Urothelium cell line (cell line): ENCODE measurements at places on chromosomes 7 and 10.

GRCh38 chr7:93902777-93903423, 3.5 kb upstream of the GNGT1 start:
- peak; percentile 55 for DNase-seq

DNA sequence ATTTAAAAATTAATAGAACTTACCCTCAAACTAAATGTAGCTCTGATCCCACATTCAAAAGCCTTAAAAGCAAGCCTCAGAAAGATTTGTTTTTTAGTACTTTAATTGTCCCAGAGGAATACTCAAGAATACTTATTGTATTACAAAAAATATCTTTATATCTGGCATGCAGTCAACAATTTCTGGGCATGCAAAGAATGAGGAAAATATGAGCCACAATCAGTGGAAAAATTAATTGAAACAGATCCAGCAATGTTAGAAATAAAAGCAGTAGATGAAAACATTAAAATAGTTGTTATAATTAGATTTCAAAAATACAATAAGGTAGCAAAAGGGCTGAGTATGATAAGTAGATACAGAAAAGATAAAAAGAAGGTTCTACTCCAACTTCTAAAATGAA, 154.7 kb downstream of the PON1 start:
- DNase-seq, result no peak

DNA sequence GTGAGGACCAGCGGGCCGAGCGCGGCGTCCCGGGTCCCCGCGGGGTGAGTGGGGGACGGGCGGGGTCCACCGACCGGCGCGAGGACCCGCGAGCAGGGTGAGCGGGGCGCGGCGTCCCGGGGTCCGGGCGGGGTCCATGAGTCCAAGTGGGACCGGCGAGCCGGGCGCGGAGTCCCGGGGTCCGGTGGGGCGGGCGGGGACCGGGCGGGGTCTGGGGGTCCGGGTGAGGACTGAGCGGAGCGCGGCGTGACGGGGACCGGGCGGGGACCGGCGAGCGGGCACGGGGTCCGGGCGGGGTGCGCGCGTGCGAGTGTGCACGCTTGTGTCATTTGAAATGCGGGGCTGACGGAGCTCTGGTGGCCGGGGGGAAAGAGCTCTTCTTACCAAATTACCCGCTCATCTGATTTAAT, 765 bp downstream of the CELF2 start:
- DNase-seq, result no peak

DNA sequence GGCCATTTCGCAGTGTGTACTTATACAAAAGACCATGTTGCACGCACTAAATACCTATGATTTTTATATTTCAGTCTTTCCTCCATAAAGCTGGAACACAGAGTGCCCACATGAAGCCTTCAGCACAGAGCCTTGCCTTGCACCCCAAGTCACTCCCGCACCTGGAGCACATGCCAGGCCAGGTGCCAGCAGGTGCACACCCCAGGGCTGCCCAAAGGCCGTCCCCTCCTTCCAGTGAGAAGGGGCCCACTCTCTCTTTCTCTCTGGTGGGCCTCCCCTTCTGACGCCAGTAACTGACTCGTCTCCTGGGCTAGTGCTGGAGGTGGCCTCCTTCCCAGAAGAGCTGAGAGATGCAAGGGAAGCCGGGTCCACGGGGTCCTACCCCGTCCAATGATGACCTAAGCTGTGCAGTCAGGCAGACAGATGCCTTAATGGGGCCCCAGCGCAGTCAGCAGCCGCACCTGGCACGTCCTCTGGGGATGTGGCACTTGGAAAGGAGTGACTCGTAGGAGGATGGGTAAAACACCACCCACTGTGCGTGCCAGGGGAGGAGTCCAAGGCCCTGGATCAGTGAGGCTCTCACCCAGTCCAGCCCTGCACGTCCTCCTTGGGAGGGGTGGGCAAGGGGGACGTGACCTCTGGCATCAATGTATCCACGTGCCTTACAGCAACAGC, 17.7 kb upstream of the SHH start:
- no peak for DNase-seq

DNA sequence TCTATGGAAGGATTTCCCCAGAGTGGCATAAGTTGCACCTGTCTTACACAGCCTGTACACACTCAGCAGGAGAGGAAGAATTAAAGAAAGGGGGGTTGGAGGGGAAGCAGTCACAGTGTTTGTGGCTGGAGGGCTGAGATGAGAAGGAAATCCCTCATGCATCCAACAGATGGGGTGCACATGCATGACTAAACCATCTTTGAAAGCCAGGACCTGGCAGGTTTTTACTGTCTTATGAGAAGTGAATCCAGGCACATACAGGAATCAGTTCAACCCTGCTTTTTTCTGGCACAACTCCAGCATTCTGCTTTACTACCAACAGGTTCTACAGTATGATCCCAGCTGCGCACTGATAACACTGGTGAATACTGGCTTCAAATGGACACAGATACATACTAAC, 107.7 kb downstream of the CACNA2D1 start:
- peak; percentile 18 for DNase-seq

- no peak for DNase-seq
Measured at GRCh38 chr10:121285406-121286196, 312.6 kb downstream of the FGFR2 start.

DNA sequence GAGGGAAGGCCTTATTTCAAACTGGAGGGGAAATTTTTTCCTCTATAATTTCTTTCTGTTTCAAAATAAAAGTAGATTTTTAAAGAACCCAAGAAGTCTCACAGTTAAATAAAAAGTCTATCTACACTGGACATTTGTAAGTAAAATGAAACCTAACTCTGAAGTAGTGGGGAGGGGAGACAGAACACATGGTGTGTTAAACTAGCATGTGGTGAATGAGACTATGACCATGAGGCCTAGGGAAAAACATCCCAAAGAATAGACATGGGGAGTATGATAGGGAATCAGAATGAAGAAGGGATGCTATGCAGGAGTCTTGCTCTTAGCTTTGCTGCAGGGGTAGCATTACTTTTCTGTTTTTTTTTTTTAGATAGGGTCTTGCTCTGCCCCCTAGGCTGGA, 1061.3 kb upstream of the LRRTM3 start:
- DNase-seq, result no peak

DNA sequence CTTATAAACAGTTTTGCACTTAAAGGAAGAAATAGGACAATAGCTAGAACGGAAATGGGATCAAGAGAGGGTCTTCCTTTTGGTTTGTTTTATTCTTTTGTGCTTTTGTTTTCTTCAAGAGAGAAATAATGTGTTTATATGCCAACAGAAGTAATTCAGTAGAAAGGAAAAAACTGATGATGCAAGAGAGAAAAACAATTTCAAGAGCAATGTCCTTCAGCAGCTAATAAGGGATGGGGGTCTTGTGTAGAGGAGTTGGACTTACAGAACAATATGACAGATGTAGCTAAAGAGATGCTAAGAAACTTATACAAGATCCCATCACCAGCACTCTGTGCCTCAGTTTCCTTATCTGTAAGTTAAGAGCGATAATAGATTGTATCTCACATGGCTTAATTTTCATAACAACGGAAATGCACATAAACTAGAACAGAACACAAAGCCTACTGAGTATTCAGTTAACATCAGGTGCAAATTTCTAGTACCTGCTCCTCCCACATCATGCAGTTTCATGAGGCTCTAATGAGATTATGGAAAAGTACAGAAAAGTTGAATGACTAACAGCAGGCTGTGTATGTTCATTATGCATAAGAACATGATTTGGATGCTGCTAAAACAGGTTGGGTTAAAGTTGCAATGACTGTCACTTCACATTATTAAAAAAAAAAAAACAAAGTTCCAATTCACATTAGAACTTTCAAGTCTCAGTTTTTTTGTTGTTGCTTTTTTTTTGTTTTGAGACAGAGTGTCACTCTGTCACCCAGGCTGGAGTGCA, 17.2 kb downstream of the HERPUD2 start:
- no peak for DNase-seq

DNA sequence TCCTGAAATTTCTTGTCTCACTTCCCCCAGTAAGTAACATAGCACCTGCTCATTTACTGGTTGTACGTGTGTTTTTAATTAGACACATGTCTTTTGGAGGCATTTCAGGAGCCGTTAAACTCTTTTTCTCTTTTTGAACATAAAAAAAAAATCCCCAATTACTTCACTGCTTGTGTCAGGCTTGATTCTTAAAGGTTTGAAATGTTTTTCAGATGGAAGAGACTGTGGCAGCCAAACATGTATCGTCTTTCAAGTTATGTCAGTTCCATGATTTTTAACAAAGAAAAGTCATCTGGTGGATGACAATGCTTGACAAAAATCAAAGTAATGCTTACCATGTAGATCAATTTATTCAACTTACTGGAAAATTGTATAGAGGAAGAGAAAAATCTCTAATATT, 585.8 kb downstream of the GATA3 start:
- DNase-seq, result no peak

DNA sequence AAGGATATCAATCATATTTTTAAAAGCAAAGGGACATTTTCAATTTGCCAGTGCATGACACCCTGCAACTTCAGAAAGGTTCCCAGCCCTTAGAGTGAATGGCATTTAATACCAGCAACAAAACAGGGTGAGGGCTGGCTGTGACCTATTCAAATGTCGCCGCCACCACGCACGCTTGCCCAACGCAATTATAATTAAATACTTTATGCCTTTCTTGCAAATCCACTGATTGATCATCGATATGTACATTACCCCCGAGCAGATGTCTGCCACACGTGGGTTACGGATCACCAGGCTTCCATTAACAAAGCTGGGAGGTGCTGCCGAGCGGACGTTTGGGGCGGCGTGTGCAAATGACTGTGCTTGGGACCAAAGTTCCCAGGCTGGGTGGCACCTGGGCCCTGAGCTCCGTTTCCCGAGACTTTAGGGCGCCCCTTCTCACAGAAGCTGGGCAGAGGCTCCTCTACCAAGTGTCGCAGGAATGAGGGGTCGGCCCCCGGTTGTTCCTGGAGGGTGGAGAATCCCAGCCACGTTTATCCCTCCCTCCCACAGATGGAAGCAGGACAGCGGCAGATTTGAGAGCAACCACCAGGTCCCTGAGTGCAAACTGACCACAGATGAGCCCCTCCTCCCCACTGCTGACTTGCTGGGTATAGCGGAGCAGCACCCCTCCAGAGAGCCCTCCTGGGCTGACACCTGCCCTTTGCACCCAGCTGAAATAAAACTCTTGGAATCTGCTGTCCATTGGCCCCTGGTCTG, 3.9 kb downstream of the FOXL3 start:
- DNase-seq, result no peak

- peak; percentile 58 for DNase-seq
Measured at GRCh38 chr7:82745117-82745516, 301.5 kb upstream of the CACNA2D1 start.

DNA sequence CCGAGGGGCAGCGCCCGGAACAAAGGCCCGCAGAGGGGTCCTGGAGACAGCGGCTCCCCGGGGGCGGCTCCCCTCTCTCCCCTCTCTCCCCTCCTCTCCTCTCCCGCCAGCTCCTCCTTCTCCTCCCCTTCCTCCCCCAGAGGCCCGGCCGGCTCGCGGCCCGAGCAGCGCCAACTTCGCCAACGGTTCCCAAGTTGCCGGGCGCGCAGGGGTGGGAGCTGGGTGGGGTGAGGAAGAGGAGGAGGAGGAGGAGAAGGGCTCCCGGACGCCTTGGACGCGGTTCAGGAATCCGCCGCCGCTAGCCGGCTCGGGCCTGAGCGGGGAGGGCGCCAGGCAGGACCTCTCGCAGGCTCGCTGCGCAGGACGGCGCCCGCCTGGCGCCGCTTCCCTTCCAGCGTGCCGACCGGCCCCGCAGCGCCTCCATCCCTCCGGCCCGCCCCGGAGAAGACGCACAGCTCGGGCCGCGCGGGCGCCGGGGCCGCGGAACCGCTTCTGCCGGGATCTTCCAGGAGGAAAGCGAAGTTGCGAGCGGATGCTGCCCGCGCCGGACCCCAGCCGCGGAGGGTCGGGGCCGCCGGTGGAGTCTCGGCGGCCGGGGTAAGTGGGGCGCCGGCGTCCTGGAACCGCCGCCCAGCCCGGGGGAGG, at the start of gene CHST3:
Gene CHST3 (plus strand): TSS at position 298 of the 645 bp plus-strand sequence. CDS start 41,448 bp downstream, outside the sequence.
- DNase-seq, result peak; percentile 82

DNA sequence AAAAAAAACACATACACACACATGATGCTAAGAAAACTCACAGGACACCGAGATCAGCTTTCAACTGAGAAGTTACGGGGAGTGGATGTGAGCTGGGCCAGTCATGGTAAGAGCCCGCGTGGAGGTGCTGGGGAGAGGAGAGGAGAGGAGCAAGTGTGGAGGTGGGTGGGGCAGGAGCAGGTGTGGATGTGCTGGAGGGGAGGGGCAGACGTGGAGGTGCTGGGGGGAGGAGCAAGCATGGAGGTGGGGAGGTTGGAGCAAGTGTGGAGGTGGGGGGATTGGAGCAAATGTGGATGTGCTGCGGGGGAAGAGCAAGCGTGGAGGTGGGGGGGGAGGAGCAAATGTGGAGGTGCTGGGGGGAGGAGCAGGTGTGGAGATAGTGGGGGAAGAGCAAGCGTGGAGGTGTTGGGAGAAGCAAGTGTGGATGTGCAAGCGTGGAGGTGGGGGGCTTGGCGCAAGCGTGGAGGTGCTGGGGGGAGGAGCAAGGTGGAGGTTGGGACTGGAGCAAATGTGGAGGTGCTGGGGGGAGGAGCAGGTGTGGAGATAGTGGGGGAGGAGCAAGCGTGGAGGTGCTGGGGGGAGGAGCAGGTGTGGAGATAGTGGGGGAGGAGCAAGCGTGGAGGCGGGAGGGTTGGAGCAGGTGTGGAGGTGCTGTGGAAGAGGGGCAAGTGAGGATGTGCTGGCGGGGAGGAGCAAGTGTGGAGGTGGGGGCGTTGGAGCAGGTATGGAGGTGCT, 24.5 kb upstream of the NCAPG2 start:
- DNase-seq, result no peak

DNA sequence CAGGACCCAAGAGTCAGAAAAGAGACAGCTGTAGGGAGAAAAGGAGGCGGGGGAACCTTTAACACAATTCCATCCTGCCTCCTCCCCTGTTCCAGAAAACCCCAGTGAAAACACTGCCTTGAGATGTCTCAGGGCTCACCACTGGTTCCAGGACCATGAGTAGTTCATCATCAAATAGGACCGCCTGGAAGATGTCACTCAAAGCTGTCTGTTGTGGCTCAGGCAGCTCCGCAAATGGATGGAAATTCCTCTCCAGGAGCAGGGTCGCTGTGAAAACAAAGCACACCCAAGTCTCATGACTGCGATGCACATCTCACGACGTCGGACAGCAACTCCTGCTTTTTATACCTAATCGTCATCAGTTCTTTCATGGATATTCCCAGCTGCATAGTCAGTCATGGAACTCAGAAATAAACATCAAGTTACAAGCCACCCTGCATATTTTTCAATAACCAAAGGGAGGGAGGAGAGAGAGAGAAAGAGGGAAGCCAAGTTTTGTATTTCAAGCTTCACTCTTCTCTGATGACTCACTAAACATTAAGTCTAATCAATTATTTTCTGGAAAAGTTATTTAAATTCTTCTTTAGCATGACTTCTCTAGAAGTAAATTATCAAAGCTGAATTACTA, 49.2 kb downstream of the GSDME start:
- DNase-seq, result no peak
